ENCODE measurements at places on chromosomes 2 and 18.

GRCh38 chr2:209661286-209661894, 110.2 kb upstream of the UNC80 start:
- no peak for DNase-seq

DNA sequence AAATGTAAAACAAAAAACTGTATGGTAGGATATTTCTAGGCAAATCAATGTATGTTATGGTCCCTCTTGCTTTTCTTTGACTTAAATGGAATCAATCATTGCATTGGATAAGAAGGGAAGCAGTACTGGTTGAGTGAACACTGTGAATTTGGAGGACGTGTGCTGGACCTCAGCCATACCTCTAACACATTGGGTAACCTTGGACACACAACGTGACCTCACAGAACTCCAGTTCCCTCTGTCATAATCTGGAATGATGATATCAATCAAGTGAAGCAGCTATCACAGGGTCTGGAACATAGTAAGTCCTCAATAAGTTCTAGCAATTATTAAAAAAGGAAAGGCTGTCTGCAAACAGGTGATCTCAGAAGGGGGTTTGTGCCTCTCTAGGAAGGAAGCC, 474.9 kb upstream of the TCF4 start:
- DNase-seq = no peak

DNA sequence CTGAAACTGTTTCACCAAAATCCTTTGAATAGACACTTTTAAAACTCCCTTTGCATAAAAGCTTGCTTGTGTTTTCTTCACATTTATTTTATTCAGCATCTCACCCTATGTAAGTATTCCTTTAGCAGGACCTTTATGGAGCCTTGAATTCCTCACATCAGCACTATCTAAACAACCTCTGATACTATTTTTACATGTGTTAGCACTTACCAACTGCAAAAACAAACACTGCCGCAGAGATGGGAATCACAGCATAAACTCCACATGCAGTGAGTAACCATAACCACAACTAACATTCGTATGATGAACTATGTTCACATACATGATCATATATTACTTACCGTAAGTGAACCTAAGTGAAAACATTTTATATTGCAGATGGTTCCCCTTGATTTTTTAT, 15.4 kb downstream of the FBXO15 start:
- no peak for DNase-seq

GRCh38 chr18:80204142-80204541, 43.2 kb downstream of the PARD6G start:
- DNase-seq = no peak

GRCh38 chr2:170486730-170487129, 228.4 kb upstream of the SP5 start:
- DNase-seq = no peak

DNA sequence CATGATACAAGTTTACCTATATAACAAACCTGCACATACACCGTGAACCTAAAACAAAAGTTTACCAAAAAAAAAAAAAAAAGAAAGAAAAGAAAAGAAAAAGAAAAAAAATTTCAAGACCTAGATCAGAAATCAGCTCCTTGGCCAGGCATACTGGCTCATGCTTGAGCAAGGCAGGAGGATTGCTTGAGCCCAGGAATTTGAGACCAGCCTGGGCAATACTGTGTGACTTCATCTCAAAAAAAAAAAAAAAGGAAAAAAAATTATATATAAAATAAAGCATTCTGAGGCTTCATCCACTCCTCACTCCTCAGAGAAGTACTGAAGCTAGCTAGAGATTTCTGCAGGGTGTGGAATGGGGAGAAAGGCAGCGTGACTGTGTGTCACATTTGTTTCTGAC, 11.8 kb upstream of the PROC start:
- no peak for DNase-seq

DNA sequence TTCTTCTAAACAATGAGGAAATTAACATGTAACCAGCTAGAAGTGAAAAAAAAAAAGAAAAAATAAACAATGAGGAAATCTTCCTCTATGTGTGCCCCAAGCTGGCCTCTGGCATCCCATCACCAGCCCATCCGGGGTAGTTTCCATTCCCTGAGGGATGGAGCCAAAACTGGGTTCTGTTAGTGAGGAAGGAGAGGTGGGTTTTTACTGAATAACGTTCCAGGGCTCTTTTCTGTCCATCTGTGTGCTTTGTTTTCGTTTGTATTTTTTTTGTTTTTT, 9.7 kb downstream of the EFHD1 start:
- no peak for DNase-seq

- DNase-seq = no peak
Measured at GRCh38 chr2:43333656-43334144, 107.3 kb upstream of the ZFP36L2 start.

GRCh38 chr18:28960146-28960545, 783.2 kb upstream of the CDH2 start:
- no peak for DNase-seq

GRCh38 chr2:85435220-85435958, 16.9 kb downstream of the SH2D6 start:
- no peak for DNase-seq

DNA sequence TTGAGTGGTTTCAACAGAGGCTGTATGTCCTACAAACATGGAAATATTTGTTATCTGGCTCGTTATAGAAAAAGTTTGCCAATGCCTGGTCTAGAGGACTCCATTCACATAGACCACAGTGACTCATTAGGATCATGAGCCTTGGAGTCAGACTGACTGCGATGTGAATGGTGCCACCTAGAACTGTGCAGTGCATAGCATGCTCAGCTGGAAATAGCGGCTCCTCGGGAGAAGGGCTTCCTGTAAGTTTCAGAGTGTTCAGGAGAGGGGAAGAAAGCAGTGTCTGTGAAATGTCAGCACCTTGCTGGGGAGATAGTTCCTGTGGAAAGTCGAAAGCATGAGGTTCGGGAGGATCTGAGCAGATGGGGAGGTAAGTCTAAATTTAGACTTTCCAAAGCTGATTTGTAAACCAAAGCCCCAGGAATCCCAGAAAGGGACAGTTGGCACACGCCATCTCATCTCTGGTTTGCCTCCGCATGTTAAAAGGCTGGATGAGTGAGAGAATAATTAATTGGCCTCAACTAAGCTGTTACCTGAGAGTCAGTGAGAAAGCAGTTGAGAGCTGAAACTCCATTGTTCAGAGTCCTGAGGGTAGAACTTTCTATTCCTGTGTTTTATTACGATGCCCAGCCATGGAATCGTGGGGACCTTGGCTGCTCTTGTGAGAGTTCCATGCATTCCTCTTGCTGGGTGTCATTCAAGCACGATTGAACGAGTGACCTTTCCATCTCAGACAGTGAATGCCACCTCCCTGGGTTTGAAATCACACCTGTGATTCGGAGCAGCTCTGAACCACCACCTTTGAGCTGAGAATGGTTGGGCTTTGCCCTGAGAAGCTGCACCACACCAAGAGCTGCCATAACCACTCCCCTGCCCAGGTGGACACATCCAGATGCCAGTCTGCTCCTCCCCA, 99.5 kb downstream of the MAPK4 start:
- no peak for DNase-seq

- no peak for DNase-seq
Measured at GRCh38 chr2:75113231-75113869, 86.0 kb downstream of the TACR1 start.

DNA sequence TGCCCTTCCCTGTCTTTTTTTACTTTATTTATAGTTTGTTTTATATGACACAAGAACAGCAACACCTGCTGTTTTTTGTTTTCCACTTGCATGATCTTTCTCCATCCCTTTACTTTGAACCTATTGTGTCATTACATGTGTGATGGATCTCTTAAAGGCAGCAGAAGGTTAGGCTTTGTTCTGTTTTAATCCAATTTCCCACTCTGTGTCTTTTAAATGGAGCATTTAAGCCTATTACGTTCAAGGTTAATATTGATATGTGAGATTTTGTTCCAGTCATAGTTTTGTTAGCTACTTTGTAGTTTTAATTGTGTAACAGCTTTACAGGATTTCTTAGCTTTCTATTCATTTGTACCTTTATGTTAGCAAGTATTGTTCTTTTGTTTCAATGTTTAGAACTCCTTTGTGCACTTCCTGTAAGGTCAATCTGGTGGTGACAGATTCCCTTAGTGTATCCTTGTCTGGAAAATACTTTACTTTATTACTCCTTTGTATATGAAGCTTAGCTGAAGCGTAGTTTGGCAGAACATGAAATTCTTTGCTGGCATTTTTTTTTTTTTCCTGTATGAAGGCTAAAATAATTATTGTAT, 1443.0 kb upstream of the LRRTM1 start:
- DNase-seq = no peak

DNA sequence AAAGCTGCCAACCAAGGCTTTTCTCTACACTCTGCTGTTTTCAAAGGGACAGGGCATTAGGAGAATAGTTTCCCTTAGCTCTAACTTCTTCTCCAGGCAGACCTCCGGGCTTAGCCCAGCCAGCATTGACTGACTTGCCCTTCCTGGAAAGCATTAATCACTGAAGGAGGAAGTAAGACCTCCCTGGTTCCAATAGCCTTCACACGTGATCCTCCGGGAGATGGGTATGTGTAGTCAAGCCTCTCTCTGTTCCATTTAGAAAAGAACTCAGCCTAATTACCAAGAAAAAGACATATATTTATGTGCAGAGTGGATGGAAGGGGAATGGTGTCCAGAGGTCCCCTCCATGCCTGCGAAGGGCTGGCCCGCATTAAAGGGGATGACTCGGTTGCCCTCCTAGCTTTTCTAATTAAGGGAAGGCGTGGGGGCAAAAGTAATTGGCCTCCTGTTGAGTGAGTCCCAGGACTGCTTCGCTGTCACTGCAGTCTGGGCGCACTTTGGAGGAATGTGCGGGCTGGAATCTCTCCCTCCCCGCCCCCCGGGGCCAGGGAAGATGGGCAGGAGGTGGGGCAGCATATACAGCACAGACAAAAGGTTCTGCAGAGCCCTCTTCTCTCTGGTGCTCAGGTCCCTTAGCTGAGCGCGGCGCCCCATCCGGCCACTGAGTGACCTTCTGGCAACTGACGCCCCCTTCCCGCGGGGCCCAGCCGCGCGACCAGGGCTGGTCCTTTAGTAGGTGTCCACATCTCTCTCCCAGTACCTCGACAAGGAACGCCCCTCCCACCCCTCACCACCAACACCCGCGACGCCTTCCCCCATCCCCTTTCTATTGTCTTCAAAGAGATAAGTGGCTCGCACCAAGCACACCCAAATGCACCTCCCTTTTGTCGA, 686.0 kb downstream of the NRXN1 start:
- no peak for DNase-seq

DNA sequence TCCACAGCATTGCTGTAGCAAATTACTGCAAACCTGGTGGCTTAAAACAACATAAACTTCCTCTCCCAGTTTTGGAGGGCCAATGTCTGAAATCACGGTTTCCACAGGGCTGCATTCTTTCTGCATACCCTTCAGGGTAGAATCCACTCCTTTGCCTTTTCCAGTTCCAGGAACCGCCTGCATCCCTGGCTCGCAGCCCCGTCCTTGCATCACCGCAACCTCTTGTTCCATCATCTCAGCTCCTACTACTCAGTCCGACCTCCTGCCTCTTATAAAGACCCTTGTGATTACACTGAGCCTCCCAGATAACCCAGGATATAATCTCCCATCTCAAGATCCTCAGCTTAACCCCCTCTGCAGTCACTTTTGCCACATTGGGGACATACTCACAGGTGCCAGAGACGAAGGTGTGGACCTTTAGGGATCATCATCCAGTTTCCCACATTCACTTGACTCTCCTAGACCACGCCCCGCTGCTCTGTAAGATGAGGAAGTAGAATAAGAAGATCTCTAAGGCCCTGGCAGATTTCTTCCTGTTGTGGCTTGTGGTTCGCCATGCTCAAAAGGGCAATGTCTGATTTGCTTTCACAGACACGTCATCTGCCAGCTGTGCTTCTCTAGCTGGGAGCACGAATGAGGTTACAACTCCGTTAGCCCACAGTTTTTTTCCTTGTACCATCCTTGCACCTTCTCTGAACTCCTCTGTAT, 103.6 kb upstream of the AGAP1 start:
- peak; percentile 42 for DNase-seq

- DNase-seq = no peak
Measured at GRCh38 chr2:188966728-188967440, 7.3 kb upstream of the COL3A1 start.

GRCh38 chr2:239047861-239048260, 200.0 kb downstream of the TWIST2 start:
- no peak for DNase-seq

GRCh38 chr2:26309921-26310320, 36.0 kb upstream of the SELENOI start:
- no peak for DNase-seq

DNA sequence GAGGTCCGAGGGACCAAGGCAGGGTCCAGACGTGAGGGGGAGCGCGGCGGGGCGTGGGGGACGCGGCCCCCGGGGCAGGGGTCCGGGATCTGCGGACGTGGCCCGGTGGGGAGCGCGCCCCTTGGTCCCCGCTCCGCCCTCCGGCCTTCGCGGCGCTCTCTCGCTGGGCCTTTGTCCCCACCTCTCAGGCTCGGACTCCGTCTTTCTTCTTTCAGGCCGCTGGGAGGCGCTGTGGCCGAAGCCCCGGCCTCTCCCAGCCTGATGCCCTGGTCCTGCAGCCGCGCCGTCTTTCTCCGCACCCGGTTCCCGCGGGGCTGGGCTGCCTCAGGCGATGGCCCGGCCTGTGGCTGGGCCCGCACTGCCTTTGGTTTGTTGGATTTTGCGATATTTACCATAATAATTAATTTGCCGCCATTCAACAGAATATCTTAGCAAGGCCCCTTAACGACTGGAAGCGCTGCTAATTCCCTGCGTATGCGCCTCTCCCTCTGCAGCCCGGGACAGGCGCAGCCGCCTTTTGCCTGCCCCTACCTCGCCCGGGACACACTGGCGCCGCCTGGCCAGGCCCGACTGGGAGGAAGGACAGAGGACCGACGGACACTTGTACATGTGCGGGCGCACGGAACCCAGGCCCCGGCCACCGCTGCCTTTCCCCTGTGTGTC, 10.8 kb downstream of the SIX3 start:
- DNase-seq = no peak

DNA sequence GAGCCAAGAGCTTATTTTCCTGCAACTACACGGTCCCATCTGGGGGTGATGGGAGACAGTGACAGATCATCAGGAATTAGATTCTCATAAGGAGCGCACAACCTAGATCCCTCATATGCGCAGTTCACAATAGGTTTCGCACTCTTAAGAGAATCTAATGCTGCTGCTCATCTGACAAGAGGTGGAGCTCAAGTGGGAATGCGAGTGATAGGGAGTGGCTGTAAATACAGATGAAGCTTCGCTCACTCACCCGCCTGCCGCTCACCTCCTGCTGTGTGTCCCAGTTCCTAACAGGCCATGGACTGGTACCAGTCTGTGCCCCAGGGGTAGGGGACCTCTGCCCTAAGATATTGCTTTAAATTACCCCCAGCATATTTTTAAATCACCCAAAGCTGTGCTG, 10.8 kb downstream of the LRRFIP1 start:
- DNase-seq = no peak

- no peak for DNase-seq
Measured at GRCh38 chr18:9969247-9969646, 55.4 kb downstream of the VAPA start.

DNA sequence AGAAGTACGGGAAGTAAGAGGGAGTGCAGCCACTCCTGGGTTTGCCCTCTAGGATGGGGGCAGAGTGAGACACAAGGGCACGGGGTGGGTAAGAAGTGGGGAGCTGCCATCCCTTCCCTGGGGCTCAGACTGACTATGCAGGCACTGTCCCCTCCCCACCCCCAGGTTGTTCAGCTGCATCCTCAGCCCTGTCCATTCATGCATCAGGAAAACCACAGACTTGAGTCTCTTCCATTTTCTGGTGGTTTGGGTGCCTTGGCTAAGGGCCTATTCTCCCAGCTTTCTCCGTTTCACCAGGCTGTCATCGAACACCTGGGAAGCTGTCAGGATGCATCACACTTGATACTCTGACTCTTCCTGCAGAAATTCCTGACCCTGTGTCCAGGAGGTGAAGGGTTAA, 111.9 kb downstream of the TFCP2L1 start:
- DNase-seq = no peak

GRCh38 chr2:149561309-149561926, 26.2 kb downstream of the MMADHC start:
- peak; percentile 54 for DNase-seq

All from CD8-positive, alpha-beta T cell (primary cell).